ENCODE measurements at places on chromosomes 2 and 18.

GRCh38 chr18:48992791-48993555, 42.2 kb upstream of the SMAD7 start:
- peak; percentile 24 for DNase-seq

GRCh38 chr18:5582849-5583681, 39.3 kb upstream of the EPB41L3 start:
- DNase-seq: no peak

DNA sequence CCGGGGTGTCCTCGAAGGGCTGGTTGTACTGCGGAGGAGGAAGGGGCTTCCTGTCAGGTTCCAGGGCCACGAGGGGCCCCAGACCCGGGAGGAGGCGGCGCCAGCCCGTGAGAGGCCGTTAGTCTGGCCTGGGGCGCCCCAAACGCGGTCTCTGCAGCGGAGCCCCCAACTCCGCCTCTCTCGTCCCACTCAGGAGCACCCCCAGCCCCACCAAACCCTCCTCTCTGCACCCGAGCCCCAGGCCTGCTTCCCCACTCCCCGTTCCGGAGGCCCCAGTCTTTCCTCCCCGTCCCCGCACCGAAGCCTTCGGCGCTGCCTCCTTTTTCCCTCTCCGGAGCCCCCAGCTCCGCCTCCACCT, 473 bp downstream of the HJURP start:
- DNase-seq: peak; percentile 14

DNA sequence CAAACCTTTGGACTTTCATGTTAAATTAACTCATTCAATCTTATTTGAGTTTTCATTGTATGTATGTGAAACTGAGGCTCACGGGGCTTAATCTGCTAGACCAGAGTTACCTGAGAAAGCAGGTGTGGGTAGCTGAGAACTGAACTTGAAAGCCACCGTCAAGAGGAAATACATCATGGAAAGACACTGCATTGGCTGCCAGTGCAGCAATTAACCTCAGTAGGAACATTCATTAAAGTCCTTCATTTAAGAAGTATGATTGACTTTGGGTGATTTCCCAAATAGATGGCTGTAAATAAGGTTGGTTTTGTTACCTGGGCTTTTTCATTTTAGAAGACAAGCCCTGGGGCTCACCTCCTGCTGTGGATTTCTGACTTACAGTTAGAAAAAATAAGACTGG, 36.5 kb upstream of the MGAT5 start:
- DNase-seq: no peak
